ENCODE measurements at places on chromosomes 11 and 22. TPM values are rescaled to one million over a fixed set of nuclear protein-coding genes. Genes with fewer than 3 reads are reported as not detected.

The OVOL1 gene
- total RNA-seq: not detected

The TMEM45B gene
- not detected for total RNA-seq

The TMEM191B gene
- total RNA-seq: 0.39 TPM

The MRGPRX3 gene
- total RNA-seq: not detected

The PATE2 gene
- total RNA-seq: 0.37 TPM

All from subcutaneous preadipocyte (primary cell).